CD8-positive, alpha-beta memory T cell (primary cell): ENCODE measurements at places on chromosomes 16 and 17.
A peak's percentile ranks its signal among the peaks of the same experiment; 100 is the strongest.

GRCh38 chr17:68972119-68972704 lies 17.0 kb upstream of the ABCA8 start:
- no peak for DNase-seq

GRCh38 chr16:49484451-49484849 lies 110.8 kb downstream of the C16orf78 start:
- no peak for DNase-seq

- peak; percentile 58 for DNase-seq
Measured at GRCh38 chr16:81632392-81633146, 146.5 kb upstream of the PLCG2 start.

DNA sequence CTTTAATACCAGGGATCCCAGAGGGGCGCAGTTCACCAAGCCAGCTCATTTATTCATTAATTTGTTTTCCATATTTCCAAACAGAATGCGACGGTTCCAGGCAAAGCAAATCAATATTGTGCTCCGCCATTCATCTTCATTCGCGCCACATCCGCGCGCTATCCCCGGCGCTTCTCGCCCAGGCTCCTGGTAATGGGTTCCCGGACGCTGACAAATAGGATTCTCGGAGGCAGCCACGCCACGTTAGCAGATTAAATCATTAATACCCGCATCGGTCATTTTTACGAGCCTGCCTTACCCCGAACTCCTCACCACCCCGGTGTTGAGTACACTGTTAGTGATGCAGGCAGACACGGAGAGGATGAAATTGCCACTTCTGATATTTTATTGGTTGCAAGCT lies 26.0 kb upstream of the C16orf82 start:
- DNase-seq, result no peak

DNA sequence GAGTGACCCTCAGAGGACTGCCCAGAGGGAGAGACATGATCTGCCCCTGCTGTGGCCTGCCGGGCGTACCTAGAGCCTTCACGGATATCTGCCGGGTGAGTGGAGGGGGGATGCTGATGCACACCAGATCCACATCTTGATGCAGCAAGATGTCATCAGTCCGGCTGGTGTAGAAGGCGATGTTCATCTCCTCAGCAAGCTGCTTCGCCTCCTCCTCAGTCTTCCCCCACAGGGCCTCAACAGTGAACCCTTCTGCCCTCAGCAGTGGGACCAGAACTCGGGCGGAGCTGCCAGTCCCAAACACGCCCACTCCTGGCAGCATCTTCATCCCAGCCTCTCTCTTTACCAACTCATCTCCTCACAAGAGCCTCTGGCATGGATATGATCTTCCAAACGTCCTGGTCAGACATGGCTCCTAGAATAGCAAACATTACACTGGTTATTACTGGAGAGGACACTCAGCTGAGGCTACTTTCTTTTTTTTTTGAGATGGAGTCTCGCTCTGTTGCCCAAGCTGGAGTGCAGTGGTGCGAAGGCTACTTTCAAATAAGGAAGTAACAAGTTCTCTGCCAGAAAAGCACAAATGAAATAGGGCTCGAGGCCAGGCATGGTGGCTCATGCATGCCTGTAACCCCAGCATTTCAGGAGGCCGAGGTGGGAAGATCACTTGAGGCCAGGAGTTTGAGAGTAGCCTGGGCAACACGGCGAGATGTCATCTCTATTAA lies 18.9 kb downstream of the C16orf86 start:
- DNase-seq, result no peak

DNA sequence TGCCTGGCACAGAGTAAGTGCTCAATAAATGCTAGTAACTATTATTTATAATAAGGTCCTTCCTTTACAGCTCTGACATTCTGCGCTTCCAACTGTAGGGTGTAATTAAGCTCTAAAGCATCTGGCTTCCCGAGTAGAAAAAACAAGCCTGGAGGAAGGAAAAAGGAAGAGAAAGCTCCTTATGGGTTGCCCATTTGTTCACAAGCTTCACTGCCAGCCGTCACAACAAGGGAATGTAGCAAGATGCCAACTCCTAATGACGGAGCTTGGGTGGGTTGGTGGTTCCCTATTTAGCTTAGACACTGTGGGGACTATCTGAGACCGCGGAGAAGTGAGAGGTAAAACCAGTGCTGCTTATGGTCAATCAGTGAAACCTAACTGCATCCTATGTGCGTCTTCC lies 7.3 kb upstream of the RPRML start:
- DNase-seq, result no peak
